Neural crest cell (in vitro differentiated cells): ENCODE measurements at places on chromosomes 4 and X.

DNA sequence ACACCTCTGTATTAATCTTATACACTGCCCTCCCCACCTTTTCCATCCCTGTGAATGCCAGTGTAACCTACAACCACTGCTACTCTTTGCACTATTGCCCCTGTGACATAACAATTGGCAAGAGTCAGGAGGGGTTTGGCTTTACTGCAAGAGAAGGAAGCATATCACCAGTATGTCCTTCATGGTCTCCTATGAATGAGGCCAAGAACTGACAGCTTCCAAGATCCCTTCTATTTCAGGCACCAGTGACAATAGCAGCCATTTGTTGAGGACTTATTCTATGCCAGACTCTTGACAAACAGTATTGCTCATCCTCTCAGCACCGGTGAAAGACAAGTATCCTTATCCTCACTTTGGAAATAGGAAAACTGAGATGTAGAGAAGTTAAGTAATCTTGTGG is 363.9 kb downstream of the MID1IP1 start:
- DNase-seq: no peak

DNA sequence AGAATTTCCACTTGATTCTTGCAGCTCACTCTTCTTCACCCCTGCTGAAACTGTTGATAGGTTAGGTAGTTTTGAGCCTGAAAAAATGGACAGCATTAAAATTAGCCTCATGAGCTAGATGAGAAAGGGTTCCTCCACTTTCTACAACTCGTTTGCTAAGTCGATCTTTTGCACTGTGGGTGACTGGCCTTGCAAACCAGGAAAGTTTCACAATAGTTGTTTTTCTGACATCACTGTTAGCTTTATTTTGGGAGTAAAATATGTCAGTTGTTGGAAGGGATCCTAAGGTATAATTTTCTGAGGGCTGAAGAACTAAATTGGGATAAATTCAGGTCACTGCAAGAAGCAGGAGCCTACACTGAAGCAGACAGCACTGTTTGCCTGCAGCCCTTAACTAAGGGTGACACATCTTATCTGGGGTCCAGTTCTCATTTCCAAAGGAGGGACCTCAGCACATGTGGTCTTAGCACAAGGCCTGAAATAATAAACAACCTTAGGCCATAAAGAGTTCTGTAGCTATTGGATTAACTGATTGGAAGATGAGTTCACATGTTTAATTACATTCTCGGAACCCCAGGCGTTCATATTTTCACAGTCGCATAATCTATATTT is 29.1 kb downstream of the ANAPC4 start:
- DNase-seq: no peak

DNA sequence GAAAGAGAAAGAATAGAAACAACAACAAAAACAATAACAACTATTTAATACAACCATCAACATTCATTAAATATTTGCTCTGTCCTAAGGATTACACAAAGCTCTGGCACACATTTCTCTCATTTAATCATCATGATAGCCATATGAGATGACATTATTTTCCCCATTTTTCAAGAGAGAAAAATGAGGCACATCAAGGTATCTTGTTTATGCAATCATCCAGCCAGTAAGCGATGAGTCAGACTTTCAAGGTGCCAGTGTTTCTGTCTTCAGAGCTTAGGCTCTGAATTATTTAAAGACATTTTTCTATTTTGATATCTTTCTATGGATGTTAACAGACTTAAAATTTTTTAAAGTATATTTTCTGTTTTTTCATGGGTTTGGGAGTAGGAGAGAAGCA is 541.8 kb upstream of the SMIM31 start:
- DNase-seq: no peak

DNA sequence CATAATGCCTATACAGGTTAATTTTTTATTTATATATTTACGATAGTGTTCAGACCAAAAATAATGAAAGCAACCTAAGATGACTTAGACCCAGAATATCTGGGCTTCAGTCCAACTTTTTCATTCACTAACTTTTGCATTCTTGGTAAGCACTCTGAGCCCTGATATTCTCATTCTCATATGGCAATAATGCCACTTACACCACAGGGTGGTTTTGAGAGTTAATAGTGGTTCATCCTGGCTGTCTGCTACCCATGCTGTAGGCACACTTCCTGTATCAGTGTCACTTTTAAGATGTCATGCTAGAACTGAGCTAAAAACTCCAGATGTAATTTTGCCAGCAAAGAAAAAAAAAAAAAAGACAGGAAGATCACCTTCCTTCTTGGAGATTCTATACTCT is 508.7 kb upstream of the FMR1 start:
- DNase-seq: no peak

GRCh38 chrX:66163849-66164411 is at the start of gene HEPH:
HEPH (plus strand) TSS chrX:66164247; CDS start chrX:66170571, 6,324 bp downstream.
- no peak for DNase-seq

- DNase-seq: no peak
Measured at GRCh38 chr4:98685225-98686042, 27.0 kb upstream of the TSPAN5 start.

- no peak for DNase-seq
Measured at GRCh38 chrX:96382018-96382417, 302.6 kb upstream of the DIAPH2 start.

- DNase-seq: no peak
Measured at GRCh38 chr4:122668241-122668640, 47.4 kb upstream of the IL21 start.

GRCh38 chrX:19382555-19383145 is 38.9 kb downstream of the PDHA1 start:
- peak; percentile 61 for DNase-seq

- no peak for DNase-seq
Measured at GRCh38 chrX:21503593-21503992, 129.4 kb downstream of the CNKSR2 start.

DNA sequence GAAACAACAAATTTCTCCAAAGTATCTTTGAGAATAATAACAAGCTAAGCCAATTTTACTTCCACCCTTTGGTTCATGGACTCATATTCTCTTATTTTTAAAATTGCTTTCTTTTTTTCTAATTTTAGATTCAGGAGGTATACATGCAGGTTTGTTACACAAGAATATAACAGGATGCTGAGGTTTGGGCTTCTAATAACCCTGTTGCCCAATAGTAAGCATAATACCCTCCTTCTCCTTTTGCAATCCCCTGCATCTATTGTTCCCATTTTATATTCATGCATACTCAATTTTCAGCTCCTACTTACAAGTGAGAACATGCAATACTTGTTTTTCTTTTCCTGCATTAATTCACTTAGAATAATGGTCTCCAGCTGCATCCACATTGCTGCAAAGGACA is 202.3 kb upstream of the FSTL5 start:
- no peak for DNase-seq

GRCh38 chrX:80016182-80016581 is 1.6 kb downstream of the TBX22 start:
- no peak for DNase-seq
